Left ventricle myocardium superior (tissue), 1 donor: ENCODE measurements at places on chromosomes 11 and 22.

DNA sequence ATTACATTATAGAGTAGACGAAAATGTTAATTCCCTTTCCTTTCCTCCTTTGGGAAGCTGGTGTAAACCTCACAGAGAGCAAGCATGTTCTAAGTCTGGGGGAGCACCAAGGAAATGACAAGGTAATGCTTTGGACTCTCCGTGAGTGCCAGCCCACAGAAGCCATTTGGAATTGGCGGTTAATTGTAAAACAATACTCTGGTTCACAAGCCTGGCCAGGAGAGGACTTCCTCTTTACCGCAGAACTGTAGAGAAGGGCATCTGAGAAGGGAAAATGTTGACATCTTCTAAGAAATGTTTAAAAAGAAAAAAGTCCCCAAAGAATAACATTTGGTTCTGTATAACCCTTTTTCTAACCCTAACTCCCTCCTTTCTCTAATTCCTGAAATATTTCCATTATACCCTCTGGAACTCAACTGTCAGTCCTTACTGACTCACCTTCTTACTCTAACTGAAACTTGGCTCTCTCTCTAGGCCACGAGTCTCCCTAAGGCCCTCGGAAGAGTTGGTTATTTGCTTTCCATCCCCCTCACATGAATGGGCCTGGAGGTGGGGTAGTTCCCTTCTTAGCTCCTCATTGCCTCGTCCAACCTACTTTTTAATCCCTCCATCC is 379.8 kb downstream of the SOX6 start:
- no peak for DNase-seq

- DNase-seq: no peak
Observed at GRCh38 chr11:134738581-134738980, 326.5 kb upstream of the B3GAT1 start.

DNA sequence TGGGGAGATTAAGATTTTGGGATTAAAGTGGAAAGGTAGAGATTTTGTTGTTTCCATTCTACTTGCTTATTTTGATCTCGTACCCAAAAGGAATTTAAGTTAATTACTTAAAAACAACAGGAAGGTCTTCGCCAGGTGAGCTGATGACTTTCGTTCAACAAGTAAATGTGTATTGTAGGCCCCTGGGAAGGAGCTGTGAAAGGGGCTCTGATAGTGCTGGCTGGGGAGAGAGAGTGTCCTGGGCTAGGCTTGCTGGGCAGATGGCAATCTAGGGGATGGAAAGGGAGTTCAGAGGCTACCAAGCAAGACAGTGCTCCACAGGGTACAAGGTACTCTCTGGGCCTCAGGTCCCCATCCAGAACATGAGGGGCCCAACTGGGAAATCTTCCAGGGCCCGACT is 189.4 kb downstream of the CEP164 start:
- no peak for DNase-seq

- no peak for DNase-seq
Observed at GRCh38 chr11:86211619-86212018, 32.9 kb upstream of the EED start.

DNA sequence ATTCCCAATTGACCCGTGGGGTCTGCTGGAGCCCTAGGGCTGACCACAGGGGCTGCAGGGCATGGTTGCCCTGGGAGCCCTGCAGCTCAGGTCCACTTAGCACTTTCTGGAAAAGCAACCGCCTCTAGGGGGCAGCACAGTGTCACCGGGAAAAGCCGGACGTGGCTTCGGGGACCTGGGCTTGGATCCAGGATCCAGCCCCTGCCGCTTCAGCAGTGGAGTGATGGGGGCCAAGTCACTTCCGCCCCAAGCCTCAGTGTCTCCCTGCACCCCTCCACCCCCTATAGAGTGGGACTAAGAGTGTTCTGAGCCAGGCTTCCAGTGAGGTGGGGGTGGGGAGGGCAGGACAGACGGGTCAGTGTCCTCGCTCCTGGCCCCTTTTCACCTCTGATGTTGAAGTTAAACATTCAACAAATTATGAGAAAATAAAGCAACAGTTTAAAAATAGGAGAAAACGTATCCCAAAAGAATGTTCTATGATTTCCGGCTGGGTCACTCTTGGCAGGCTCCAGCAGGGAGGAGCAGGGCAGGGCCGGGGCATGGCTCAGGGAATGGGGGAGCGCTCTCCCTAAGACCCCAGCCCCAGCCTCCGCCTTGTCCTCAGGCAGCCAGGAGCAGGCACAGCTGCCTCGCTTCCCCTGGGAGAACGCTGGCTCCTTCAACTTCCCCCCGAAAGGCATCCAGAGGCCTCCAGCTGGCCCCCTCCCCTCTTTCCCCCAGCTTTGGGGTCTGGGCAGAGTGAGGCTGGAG is 96.5 kb upstream of the FGF3 start:
- peak; percentile 91 for DNase-seq

DNA sequence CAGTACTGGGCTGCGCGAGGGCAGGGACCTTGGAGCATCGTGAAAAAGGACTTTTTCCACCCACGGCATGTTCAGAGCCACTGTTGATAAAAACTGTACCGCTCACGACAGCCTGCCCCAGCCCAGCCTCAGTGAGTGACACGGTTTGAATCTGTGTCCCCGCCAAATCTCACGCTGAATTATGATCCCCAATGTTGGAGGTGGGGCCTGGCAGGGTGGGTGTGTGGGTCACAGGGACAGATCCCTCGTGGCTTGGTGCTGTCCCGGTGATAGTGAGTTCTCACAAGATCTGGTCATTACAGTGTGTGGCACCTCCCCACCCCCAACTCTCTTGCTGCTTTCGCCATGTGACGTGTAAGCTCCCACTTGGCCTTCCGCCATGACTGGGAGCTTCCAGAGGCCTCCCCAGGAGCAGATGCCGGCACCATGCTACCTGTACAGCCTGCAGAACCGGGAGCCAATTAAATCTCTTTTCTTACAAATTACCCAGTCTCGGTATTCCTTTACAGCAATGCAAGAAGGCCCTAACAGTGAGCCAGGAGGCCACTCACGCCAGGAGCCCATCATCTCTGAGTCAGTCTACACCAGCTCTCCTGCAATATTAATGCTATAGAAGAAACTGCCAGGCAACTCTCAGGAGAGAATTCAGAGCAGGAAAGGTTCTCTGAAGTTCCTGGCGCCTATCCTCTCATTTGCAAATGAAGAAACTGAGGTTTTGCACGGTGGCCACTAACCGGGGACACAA is 1.3 kb downstream of the TOLLIP start:
- peak; percentile 36 for DNase-seq

DNA sequence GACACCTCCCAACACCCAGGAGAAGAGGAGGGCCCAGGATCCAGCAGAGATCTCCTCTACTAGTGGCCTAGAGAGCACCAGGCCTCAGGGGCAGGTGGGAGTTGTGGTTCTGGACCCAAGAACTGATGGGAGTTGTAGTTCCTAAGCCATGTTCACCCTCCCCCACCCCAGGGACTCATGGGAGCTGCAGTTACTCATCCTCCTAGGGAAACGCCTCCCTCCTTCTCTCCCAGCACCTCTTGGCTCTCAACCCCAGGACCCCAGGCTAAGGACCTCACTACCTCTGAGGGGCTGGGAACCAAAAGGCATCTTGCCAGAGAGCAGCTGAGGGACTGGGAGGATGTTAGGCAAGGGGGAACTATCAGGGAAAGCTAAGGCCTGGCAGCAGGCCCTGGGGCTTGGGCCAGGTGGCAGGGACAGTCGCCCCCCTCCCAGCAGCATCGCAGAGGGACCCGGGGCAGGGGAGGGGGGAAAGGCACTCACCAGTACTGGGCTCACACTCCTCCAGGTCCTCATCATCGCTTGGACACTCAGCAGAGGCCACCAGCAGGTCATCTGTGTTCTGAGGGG is 28.9 kb downstream of the SLC22A12 start:
- peak; percentile 44 for DNase-seq

GRCh38 chr11:61996933-61997332 is 29.5 kb upstream of the FTH1 start:
- no peak for DNase-seq

DNA sequence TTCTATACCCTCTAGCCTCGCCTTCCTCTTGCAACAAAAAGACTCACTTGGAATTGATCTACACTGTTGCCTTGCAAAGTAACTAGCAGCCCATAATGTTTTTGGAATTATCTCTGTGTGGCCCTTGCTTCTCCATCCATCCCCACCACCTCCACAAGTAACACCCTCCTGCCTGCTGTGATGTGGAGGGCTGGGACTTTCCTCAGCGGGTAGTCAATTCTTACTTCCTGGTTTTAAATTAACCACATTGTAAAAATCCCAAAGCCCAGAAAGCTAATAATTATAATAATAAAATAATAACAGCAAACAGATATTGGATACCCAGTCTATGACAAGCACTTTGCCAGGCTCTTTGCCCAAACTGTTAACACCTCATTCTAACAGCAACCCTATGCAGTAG is 40.8 kb upstream of the GALNT18 start:
- DNase-seq: no peak

DNA sequence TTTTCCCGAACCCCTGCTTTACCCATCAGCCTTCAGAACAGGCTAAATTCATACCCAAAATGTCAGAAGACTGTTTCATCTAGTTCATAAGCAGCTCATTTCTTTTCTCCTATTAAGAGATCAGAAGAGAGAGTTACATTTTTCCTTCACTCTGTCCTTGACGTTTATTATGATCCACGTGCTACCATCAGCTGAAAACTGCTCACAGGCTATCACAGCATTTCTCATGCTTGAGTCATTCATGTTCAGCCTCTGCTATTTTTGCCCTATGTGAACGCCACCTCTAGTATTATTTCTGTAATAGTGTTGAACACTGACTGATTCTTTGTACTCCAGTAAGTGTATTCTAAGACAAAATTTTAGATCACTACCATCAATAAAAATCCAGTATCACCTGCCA is 51.9 kb downstream of the SLC1A2 start:
- no peak for DNase-seq

GRCh38 chr11:12454782-12455181 is 77.4 kb downstream of the PARVA start:
- no peak for DNase-seq

GRCh38 chr11:95791709-95792033 is 1.4 kb downstream of the CEP57 start:
- DNase-seq: no peak

GRCh38 chr22:27801202-27801615 is 347 bp downstream of the MN1 start:
- peak; percentile 61 for DNase-seq

DNA sequence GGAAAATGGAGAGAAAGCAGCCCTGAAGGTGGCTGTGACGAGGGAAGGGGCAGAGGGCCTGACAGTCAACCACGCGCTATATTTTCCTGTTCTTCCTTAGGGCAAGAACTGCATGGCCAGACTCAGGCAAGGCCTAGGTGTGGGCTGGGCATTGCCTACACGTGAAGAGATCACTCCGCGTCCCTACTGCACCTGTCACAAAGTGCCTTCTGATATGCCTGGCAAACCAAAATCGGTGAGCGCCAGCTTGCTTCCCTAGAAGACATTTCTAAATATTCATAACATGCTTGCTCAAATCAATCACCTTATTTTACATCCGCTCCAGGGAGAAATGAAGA is 6.3 kb downstream of the TMEM121B start:
- DNase-seq: no peak

GRCh38 chr11:36577373-36577772 is 9.6 kb downstream of the RAG1 start:
- DNase-seq: no peak

GRCh38 chr11:67240576-67241389 is 25.5 kb upstream of the GRK2 start:
- DNase-seq: peak; percentile 64

- DNase-seq: no peak
Observed at GRCh38 chr22:50723991-50724390, 14.0 kb upstream of the ACR start.

- no peak for DNase-seq
Observed at GRCh38 chr11:111416231-111416960, 37.3 kb upstream of the POU2AF1 start.

GRCh38 chr11:2301631-2302305 is at the start of the genes C11orf21 and TSPAN32:
C11orf21 (minus strand) TSS chr11:2301918; CDS start chr11:2301808, 110 bp downstream.
TSPAN32 (plus strand) TSS chr11:2302013; CDS start chr11:2302150, 137 bp downstream.
- DNase-seq: peak; percentile 73

GRCh38 chr11:116797816-116798215 is 6.1 kb upstream of the APOA5 start:
- no peak for DNase-seq

- no peak for DNase-seq
Observed at GRCh38 chr11:47378836-47379170, 456 bp upstream of the SPI1 start.

GRCh38 chr22:37803639-37804351 is 3.9 kb upstream of the GCAT start:
- no peak for DNase-seq

- DNase-seq: no peak
Observed at GRCh38 chr22:44286646-44287045, 26.1 kb downstream of the SHISAL1 start.

DNA sequence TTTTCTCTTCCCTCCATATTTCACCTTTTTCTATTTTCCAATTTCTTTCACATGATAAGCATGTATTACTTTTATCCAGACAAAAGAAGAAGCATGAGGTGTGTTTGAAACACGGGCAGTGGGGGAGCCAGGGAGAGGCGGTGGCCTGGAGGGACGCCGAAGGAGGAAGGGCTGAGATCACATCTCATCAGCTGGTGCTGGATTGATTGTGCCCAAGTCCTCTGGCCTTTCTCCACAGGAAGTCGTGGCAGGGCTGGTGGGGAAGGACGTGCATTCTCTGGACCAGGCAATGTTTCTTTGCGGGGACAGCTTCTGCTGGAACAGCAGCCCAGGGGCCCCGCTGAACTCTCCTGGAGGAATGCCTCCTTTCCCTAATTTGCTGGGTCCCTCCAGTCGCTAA is 82.9 kb downstream of the MIAT start:
- DNase-seq: no peak
